Endothelial cell (in vitro differentiated cells): ENCODE measurements at places on chromosomes 4 and X.
A peak's percentile ranks its signal among the peaks of the same experiment; 100 is the strongest.

DNA sequence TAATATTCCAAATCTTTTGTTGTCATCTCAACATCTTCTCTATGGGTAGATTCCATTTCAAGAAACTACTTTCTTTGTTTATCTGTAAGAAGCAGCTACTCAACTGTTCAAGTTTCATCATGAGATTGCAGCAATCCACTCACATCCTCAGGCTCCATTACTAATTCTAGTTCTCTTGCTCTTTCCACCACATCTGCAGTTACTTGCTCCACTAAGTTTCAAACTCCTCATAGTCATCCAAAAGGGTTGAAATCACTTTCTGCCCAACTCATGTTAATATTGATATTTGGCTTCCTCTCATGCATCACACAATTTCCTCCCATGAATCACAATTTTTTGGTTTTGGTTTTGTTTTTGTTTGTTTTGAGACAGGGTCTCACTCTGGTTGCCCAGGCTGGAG, 35.7 kb downstream of the ADH5 start:
- no peak overlapping the region for H3K4me3 ChIP-seq
- no peaks in the 10 kb centered on the region for H3K27me3 ChIP-seq
- no peak for DNase-seq
- no peaks in the 10 kb centered on the region for H3K4me1 ChIP-seq
- H3K27ac ChIP-seq, result no peak overlapping the region

GRCh38 chr4:120723105-120723504, 199.4 kb downstream of the PRDM5 start:
- no peaks in the 10 kb centered on the region for H3K36me3 ChIP-seq
- peaks cover 4% of the 10 kb centered on the region for H3K4me1 ChIP-seq
- H3K27ac ChIP-seq, result no peak overlapping the region
- H3K4me3 ChIP-seq, result no peak overlapping the region
- peaks cover 2% of the 10 kb centered on the region for H3K27me3 ChIP-seq

- H3K4me3 ChIP-seq, result no peak overlapping the region
- H3K4me1 ChIP-seq, result no peaks in the 10 kb centered on the region
- DNase-seq, result no peak
- no peaks in the 10 kb centered on the region for H3K36me3 ChIP-seq
Measured at GRCh38 chr4:71430609-71431008, 91.8 kb downstream of the SLC4A4 start.

- H3K27me3 ChIP-seq, result no peaks in the 10 kb centered on the region
- H3K4me1 ChIP-seq, result no peaks in the 10 kb centered on the region
- no peak for DNase-seq
- H3K36me3 ChIP-seq, result no peaks in the 10 kb centered on the region
- H3K4me3 ChIP-seq, result no peak overlapping the region
Measured at GRCh38 chr4:37516057-37516775, 170.0 kb downstream of the RELL1 start.

- no peaks in the 10 kb centered on the region for H3K36me3 ChIP-seq
- H3K27me3 ChIP-seq, result no peaks in the 10 kb centered on the region
- no peak overlapping the region for H3K27ac ChIP-seq
Measured at GRCh38 chr4:173777421-173777820, 247.4 kb upstream of the HAND2 start.

GRCh38 chr4:152512483-152512882, 23.4 kb downstream of the FBXW7 start:
- H3K4me3 ChIP-seq, result no peak overlapping the region
- H3K4me1 ChIP-seq, result peaks cover 13% of the 10 kb centered on the region
- H3K27me3 ChIP-seq, result no peaks in the 10 kb centered on the region
- H3K36me3 ChIP-seq, result no peaks in the 10 kb centered on the region

GRCh38 chrX:40318076-40318475, 220.3 kb upstream of the BCOR start:
- H3K27me3 ChIP-seq, result no peaks in the 10 kb centered on the region
- peaks cover 5% of the 10 kb centered on the region for H3K4me1 ChIP-seq
- DNase-seq, result no peak
- H3K4me3 ChIP-seq, result no peak overlapping the region
- H3K36me3 ChIP-seq, result no peaks in the 10 kb centered on the region

DNA sequence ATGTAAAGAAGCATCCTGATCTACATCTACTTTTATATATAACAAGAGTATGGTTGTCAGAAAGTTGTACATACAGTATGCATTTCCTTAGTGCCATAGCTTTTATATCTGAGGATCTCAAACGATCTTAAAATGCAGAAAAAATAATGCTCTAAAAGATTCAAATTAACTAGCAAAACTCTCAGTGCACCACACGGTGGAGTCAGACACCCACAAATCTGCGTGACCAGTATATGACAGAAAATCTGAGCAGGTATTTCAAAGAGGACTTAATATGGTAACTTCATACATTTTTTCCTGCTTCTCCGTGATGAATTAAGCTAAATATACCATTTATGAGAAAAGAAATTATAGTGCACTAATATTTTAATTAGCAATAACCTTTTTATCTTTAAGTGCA, 803.0 kb downstream of the DMD start:
- H3K4me3 ChIP-seq, result no peak overlapping the region
- peak; percentile 3 for DNase-seq
- no peak overlapping the region for H3K27ac ChIP-seq
- no peaks in the 10 kb centered on the region for H3K4me1 ChIP-seq

- no peaks in the 10 kb centered on the region for H3K27me3 ChIP-seq
- H3K27ac ChIP-seq, result no peak overlapping the region
- no peak overlapping the region for H3K4me3 ChIP-seq
- H3K4me1 ChIP-seq, result no peaks in the 10 kb centered on the region
Measured at GRCh38 chr4:149403081-149403480, 412.6 kb downstream of the IQCM start.

- H3K4me3 ChIP-seq, result no peak overlapping the region
- H3K27me3 ChIP-seq, result peaks cover 5% of the 10 kb centered on the region
- no peaks in the 10 kb centered on the region for H3K36me3 ChIP-seq
- no peak overlapping the region for H3K27ac ChIP-seq
- no peak for DNase-seq
- H3K4me1 ChIP-seq, result peaks cover 4% of the 10 kb centered on the region
Measured at GRCh38 chrX:39648548-39649254, 449.1 kb downstream of the BCOR start.

- peak overlapping the region; percentile 66 for H3K4me3 ChIP-seq
- peak overlapping the region; percentile 98 for H3K27ac ChIP-seq
- DNase-seq, result peak; percentile 46
- peaks cover 58% of the 10 kb centered on the region for H3K4me1 ChIP-seq
- H3K27me3 ChIP-seq, result peaks cover 20% of the 10 kb centered on the region
- peaks cover 7% of the 10 kb centered on the region for H3K36me3 ChIP-seq
Measured at GRCh38 chr4:8437281-8437680, 3.2 kb downstream of the ACOX3 start.

GRCh38 chr4:33086331-33086925, 2366.3 kb downstream of the PCDH7 start:
- peaks cover 2% of the 10 kb centered on the region for H3K27me3 ChIP-seq
- no peaks in the 10 kb centered on the region for H3K36me3 ChIP-seq
- no peak overlapping the region for H3K27ac ChIP-seq
- no peak overlapping the region for H3K4me3 ChIP-seq
- H3K4me1 ChIP-seq, result no peaks in the 10 kb centered on the region
- no peak for DNase-seq

DNA sequence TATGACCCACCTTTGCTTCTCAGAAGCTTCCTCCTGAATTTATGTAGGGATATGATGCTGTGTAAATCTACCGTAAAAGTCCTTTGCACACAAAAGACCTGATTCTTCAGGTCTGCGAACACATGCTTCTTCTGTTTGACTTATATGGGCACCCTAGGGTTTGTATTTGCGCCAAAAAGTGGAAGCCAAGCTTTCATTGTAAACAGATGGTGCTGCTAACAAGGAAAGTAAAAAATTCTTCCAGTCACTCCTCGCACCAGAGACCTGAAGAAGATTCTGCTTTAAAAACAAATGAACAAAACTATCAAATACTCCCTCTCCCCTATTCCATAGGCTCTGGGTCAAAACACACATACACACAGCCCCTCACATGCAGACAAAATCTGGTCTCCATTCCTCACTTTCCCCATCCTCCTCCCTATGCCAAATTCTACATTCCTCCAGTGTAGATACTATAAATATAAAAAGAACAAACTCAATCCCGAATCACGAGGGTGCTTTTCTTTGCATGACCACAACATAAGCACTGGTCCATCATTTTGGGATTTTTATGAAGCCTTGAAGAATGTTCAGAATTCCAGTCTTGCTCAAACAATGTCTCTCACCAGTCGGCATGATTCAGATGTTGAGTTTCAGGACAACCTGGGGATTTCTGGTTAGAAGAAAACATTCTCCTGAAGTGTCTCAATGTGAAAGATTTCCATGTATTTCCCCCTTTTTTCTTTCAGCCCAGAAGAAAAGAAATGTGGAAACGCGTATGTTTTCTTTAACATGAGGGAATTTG, 125.1 kb downstream of the PALLD start:
- H3K27me3 ChIP-seq, result peaks cover 1% of the 10 kb centered on the region
- DNase-seq, result no peak
- no peaks in the 10 kb centered on the region for H3K36me3 ChIP-seq
- no peak overlapping the region for H3K4me3 ChIP-seq
- no peaks in the 10 kb centered on the region for H3K4me1 ChIP-seq

GRCh38 chrX:50375481-50376267, 95.0 kb downstream of the DGKK start:
- no peak overlapping the region for H3K27ac ChIP-seq
- H3K4me1 ChIP-seq, result no peaks in the 10 kb centered on the region
- H3K36me3 ChIP-seq, result no peaks in the 10 kb centered on the region
- H3K27me3 ChIP-seq, result no peaks in the 10 kb centered on the region
- DNase-seq, result no peak
- no peak overlapping the region for H3K4me3 ChIP-seq

GRCh38 chr4:85411386-85411785, 63.6 kb upstream of the ARHGAP24 start:
- no peaks in the 10 kb centered on the region for H3K27me3 ChIP-seq
- no peak for DNase-seq
- no peaks in the 10 kb centered on the region for H3K4me1 ChIP-seq

DNA sequence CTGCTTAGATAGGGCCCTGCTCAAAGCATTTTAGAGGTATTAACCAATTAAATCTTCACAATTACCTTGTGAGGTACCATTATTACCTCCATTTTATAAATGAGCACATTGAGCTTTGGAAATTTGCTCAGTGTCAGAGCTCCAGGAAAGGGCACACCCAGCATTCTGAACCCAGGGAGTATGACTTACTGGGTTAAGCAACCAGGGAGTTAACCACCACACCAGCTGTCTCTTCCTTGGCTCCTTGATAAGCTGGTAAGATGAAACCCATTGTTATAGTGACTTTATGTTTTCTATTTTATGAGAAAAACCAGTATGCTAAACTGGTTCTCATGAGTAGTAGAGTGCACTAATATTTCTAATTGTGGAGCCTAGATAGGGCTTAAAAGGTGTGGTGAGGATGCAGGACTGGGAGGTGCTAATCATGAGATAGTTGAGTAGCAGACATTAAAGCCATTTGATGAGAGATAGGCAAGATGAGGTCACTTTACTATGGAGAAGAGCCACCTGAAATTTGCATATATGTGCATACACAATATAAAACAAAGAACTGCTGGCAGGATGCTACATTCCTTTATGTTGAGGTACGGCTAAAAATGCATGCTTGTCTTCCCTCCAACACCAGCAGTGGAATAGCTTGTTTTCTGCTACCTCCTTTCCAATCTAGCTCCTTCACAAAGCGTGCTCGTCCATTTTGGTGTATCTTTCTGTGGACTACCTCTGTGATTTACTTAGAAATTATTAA, 556.1 kb downstream of the SPRY1 start:
- no peak overlapping the region for H3K27ac ChIP-seq
- no peak for DNase-seq
- no peaks in the 10 kb centered on the region for H3K36me3 ChIP-seq
- no peaks in the 10 kb centered on the region for H3K4me1 ChIP-seq

- no peak for DNase-seq
- H3K36me3 ChIP-seq, result no peaks in the 10 kb centered on the region
- H3K4me3 ChIP-seq, result no peak overlapping the region
Measured at GRCh38 chr4:95867919-95868318, 28.0 kb downstream of the PDHA2 start.

- DNase-seq, result no peak
- H3K27ac ChIP-seq, result peak overlapping the region; percentile 64
- no peaks in the 10 kb centered on the region for H3K36me3 ChIP-seq
- peaks cover 2% of the 10 kb centered on the region for H3K27me3 ChIP-seq
Measured at GRCh38 chr4:152462695-152463094, 73.2 kb downstream of the FBXW7 start.

- no peak for DNase-seq
- no peak overlapping the region for H3K27ac ChIP-seq
- H3K4me3 ChIP-seq, result no peak overlapping the region
- H3K27me3 ChIP-seq, result peaks cover 9% of the 10 kb centered on the region
Measured at GRCh38 chrX:68865926-68866325, 37.1 kb downstream of the EFNB1 start.

DNA sequence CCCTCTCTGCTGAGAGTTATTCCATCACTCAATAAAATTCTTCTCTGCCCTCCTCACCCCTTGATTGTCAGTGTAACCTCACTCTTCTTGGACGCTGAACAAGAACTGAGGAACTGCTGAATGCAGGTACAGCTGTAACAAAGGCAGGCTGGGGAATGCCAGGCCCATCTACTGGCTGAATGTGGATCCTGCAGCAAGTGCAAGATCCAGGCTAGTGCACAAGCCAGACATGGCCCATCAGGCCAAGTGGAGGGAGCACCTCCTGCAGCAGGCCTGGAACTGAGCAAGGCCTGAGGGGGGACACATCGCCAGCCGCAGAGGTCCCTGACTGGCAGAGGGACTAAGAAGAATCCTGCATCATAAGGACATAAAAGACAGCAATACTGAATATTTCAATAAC, 411.8 kb upstream of the PCDH10 start:
- no peaks in the 10 kb centered on the region for H3K36me3 ChIP-seq
- H3K4me1 ChIP-seq, result no peaks in the 10 kb centered on the region
- no peak for DNase-seq
- no peaks in the 10 kb centered on the region for H3K27me3 ChIP-seq
- no peak overlapping the region for H3K4me3 ChIP-seq

DNA sequence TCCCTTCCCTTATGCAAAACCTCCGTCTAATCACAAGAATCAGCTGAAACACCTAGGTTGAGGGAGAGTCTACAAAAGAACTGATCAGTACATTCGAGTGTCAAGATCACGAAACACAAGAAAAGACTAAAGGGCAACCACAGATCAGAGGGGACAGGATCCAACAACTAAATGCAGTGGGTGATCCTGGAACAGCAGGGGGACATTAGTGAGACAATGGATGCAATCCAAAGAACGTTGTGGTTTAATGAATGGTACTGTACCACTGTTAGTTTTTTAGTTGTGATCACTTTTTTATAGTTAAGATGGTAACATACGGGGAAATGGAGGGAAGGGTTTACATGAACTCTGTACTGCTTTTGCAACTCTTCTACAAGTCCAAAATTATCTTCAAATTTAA, 79.2 kb downstream of the RELL1 start:
- peaks cover 7% of the 10 kb centered on the region for H3K27me3 ChIP-seq
- H3K36me3 ChIP-seq, result peaks cover 14% of the 10 kb centered on the region
- DNase-seq, result no peak
- no peak overlapping the region for H3K4me3 ChIP-seq
- peaks cover 20% of the 10 kb centered on the region for H3K4me1 ChIP-seq
